Activated naive CD4-positive, alpha-beta T cell treated with anti-CD3 and anti-CD28 coated beads for 36 hours (primary cell): ENCODE measurements at places on chromosomes 3 and 15. TPM values are rescaled to one million over a fixed set of nuclear protein-coding genes. Genes with fewer than 3 reads are reported as not detected.

GRCh38 chr3:156678197-156678596 is 3.8 kb downstream of the TIPARP start:
- no peak for DNase-seq

Gene SLC9C1
- not detected for total RNA-seq

GRCh38 chr15:39658740-39659139 is 77.9 kb downstream of the THBS1 start:
- DNase-seq: no peak

Gene CLRN1
- not detected for total RNA-seq

GRCh38 chr15:28243399-28243798 is 78.6 kb downstream of the HERC2 start:
- no peak for DNase-seq
